NCI-H1436 (cell line): ENCODE measurements at places on chromosomes 16 and 17.

GRCh38 chr16:4685776-4686496 is 7.4 kb upstream of the NUDT16L1 start:
- no peak for DNase-seq

GRCh38 chr16:80324371-80324770 is 216.4 kb upstream of the DYNLRB2 start:
- no peak for DNase-seq

- DNase-seq: no peak
These were observed 340.3 kb upstream of the CDH5 start for GRCh38 chr16:66026211-66026610.

DNA sequence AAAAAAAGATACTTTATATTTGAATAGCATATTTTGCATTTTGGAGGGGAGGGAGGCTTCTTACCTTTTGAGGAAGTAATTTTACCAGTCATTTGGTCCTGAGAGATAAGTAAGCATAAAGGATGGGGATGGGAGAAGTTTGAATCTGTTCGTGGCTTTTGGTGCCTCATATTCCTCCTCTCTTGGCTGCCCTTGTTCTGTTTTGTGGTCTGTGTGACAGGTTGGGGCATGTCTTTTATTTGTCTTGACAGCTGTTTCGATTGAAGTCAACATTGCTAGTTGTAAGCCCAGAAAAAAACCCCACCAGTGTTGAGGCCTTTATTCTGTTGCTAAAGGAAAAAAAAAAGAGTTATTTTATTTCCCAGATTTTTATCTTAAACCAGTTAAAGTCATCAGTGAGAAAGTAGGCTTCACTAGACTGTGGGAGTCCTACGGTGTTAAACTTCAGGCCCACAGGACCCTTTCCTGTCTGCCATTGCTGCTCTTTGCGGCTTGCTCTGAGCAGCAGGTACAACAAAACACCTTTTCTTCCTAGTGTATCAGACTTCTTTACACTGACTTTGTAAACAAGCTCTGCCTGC is 11.4 kb downstream of the SLC7A6 start:
- no peak for DNase-seq

- peak; percentile 70 for DNase-seq
These were observed 1.4 kb upstream of the ALDOA start for GRCh38 chr16:30063893-30064728.

DNA sequence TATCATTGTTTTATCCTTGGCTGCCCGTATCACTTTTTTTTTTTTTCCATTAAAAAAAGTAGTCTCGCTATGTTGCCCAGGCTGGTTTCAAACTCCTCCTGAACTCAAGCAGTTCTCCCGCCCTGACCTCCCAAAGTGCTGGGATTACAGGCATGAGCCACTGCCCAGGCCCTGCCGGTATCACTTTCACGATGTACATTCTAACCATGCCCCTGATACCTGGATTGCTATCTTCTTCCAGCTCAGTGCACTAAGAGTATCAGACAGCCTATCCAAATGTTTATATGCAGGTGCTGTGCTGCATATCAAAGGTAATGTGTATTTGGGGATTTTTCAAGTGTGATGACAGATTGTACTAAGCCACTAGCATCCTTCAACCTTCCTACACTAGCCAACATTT is 14.2 kb downstream of the MOSMO start:
- no peak for DNase-seq

- DNase-seq: no peak
These were observed 125.5 kb upstream of the IRX3 start for GRCh38 chr16:54412037-54412436.

- DNase-seq: no peak
These were observed 122.6 kb downstream of the USP22 start for GRCh38 chr17:20920095-20920814.

GRCh38 chr16:27722207-27722606 is 172.3 kb downstream of the KATNIP start:
- no peak for DNase-seq

DNA sequence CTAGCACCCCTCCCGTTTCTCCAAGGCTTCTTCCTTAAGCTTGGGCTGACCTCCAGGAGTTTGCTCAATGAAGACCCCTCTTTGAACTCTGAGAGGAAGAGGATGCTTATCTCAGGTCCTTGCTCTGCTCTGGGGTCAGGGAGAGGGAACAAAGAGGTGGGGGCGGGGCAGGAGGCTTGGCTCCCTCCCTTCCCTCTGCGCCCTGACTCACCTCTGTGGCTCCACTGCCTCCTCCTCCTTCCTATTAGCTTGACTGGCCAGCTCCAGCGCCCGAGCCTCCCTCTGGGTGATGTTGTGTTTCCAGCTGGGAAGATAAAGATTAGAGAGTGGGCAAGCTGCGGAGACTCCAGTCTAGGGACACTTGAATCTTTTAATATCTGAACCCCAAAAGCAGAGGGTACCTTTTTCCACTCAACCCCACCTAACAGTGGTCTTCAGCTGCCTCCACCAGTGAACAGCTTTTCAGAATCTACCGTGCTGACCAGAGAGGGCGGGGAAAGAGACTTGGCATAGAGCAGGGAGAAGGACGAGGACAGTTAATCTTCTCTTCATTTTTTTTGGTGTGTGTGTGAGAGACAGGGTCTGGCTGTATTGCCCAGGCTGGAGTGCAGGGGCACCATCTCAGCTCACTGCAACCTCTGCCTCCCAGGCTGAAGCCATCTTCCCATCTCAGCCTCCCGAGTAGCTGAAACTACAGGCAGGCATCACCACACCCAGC is 6.7 kb downstream of the GIP start:
- no peak for DNase-seq

- no peak for DNase-seq
These were observed 23.4 kb downstream of the HAPSTR1 start for GRCh38 chr16:9114842-9115241.

DNA sequence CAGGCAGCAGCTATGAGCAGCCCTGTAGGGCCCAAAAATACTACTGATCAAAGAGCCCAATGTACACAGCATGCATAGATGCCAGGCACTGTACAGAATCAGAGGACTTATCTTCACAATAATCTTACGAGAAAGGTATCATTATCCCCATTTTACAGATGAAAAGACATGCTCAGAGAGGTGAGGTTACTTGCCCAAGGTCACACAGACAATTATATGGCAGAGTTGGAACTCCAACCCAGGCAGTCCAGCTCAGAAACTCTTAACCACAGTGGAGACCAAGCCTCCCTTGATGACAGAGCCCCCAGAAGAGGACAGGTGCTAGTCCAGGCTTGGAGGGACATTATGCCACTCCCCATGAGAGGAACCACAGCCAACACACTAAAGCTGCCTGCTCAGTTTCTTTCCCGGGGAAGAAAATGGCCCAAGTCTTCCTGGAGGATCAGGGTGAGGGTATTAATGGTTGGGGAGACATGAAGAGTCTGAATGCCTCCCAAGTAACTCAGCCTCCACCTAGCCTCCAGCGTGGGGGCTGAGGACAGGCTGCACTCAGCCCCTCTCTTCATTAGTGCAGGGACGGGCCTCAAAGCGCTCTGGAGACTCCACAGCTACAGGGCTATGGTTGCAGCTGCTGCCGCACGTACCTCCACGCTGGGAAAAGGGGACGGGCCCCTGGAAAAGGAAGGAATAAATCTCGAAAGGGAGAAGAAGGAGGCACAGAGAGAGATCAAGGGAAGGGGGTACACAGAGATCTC is 826 bp downstream of the UNC119 start:
- DNase-seq: no peak

DNA sequence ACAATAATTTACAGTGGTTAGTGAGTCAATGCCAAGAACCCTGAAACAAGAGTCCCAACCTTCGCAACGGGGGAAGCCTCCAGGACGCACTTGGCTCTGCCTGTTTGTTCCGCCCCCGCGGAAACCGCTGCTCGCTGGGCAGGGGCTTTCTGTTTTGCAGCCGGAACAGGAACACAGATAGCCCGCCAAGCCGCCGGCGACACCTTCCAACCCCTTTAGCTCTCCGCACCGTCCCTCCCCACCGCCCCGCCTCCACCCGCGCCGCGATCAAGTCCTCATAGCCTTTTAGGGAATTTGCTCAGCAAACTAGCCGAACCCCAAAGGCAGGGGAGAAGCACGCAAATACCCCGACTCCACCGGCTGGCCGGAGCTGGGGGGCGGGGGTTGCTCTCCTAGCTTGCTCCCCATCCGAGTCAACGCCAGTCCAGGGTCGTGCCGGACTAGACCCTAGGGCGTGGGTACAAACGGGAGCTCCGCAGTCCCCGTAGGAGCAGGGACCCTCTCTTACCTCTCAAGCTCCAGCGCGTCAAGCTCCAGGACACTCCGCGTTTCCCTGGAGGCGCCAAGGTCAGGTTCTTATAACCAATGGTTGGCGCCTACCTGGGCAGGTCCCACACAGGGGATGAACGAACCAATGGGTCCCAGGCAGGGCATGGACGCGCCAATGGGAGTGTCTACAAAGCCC is at the start of gene SLFN13:
SLFN13 (minus strand) TSS at position 553 of the 685 bp plus-strand sequence. CDS start 3,086 bp downstream, outside the sequence.
- peak; percentile 50 for DNase-seq

GRCh38 chr16:9772526-9773225 is 409.6 kb downstream of the GRIN2A start:
- no peak for DNase-seq

GRCh38 chr17:79923974-79924638 is 84.9 kb upstream of the CBX4 start:
- DNase-seq: no peak

- DNase-seq: no peak
These were observed 32.7 kb upstream of the DNAH9 start for GRCh38 chr17:11565591-11565990.

GRCh38 chr16:19846436-19846835 is 38.2 kb downstream of the GPRC5B start:
- no peak for DNase-seq

DNA sequence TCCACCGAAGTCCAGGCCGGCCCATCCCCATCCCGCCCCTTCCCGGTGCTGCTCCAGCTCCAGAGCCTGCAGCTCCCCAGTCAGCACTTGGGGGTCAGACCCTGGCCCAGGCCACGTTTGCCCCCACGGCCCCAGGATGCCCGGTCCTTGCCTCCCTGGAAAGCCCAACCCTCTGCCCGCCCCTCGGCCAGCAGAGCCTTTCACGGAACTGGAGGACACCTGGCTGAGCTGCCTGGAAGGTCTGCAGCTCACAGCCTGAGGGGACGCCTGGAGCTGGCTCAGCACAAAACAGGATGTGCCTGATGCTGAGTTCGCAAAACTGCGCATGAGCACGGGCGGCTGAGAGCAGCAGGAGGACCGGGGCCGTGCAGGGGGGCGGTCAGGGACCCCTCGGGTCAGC is 29.7 kb upstream of the SSTR5 start:
- no peak for DNase-seq

DNA sequence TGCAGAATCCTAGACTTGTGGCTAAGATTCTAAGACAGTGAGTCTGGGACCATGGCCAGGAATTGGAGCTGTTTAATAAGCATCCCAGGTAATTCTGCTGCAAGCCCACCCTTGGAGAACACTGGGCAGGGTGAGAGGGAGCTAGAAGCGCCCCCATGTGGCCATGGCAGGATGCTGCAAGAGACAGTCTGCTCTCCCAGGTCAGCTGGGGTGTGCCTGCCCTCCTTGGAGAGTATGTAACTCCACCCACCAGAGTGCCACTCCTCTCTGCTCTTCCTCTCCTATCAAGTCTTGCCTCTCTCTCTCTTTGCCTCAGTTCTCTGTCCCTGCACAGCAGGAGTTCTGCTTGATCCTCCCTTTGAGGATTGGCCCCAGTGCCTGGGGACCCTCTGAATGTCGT is 14.9 kb downstream of the RCVRN start:
- no peak for DNase-seq

DNA sequence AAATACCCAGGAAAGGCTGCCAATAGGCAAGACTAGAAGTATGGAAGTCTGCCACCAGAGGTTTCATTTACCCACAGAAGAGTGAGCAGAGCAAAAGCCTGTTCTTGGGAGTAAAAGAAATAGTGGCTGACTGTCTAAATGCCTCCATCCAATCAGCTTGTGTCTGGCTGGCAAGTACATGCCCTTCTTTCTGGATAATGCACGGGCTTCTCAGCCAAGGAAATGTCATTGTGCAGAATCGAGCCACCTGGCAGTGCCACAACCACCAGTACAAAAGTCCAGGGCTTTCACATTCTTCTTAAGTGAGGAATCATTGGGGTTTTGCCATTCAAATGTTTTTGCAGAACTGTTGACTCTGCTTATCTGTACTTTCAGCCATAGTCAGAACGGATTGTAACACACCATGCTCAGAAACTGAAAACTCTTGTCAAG is 10.1 kb upstream of the ERCC4 start:
- DNase-seq: no peak

DNA sequence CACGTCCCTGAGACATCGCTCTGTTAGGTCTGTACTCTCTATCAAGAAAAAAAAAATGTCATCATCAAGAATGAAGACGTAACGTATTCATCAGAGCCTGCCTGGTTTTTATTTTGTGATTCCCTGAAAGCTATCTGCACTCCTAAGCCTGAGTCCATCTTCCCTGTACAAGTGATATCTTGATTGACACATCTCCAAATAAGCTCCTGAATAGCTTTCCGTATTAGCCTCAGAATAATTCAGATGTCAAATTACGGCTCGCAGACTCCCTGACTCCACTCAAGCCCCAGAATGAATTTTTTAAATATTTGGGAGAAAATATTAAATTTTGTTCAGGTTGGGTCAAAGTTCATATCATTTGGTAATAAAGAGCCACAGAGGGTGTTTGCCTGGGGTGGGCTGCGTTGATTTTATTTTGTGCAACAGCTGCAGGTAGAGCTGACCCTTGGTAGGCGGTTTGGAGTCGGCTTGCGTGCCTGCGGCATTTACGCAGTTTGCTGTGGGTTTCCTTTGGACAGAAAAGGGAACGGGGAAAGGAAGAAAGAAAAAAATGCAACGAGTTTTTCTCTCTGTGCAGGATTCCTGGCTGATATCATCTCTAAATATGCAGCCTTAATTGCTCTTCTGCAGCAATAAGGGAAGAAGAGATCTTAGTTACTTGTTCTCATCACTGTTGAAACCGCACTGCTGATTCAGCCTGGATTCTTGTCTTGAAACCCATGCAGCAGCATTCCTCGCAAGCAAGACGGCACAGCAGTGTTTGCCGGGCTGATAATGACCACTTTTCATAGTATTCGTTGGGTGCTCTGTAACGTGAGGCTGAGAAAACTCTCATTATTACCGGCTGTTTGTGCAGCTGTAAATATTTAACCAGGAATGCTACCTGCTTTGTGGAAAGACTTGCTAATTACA is 114.7 kb downstream of the IRX3 start:
- DNase-seq: no peak

DNA sequence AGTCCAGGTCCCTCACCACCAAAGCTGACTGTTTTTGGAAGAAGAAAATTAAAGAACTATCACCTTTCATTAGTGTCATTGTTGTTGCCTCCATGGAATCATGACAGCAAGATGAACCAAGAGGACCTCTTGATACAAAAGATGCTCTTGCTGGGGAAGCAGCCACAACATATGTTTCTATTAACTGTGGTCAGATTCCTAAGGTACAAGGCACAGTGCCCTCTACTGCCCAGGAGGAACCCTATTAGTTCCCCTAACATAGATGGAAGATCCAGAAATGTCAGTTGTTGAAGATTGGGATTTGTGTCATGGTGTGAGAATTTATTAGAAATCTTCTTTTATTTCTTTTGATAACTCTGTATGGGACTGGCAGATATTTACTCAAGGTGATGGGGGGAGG is 188.2 kb upstream of the ANKFN1 start:
- DNase-seq: no peak

- DNase-seq: no peak
These were observed 2.4 kb downstream of the BRICD5 start for GRCh38 chr16:2208308-2208707.
